H9 (cell line): ENCODE measurements at places on chromosomes 6 and 20.

DNA sequence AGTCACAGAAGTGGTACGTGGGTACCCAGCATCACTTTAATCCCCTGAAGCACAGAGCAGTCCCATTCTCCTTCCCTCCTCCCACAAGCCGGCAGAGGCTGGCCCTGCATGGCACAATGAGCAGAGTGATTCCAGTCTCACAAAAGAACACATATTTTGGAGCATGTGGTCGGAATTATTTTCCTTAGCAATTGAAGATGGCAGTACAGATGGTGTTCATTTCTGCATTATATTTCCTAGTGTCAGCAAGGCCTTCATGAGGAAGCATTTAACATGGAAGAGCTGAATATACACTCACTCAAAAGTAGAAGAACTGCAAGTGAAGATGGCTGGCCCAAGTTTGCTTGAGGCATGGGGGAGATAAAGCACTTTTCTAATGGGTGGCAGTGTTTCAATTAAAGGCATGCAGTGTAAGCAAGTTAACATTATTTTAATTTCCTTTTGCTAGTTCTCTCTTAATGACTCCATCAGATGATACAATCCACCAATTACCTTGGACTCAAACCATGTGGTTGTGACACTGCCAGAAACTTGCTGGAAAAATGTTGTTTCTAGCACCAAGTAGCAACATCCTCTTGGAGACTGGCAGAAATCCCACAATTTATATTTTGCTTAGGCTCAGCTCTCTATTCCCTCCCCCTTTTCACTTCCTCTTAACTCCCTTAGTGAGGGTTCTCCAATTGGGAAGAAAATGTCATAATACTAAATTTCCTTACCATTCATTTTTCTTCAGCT, 74.4 kb downstream of the ARHGAP18 start:
- DNase-seq: no peak

DNA sequence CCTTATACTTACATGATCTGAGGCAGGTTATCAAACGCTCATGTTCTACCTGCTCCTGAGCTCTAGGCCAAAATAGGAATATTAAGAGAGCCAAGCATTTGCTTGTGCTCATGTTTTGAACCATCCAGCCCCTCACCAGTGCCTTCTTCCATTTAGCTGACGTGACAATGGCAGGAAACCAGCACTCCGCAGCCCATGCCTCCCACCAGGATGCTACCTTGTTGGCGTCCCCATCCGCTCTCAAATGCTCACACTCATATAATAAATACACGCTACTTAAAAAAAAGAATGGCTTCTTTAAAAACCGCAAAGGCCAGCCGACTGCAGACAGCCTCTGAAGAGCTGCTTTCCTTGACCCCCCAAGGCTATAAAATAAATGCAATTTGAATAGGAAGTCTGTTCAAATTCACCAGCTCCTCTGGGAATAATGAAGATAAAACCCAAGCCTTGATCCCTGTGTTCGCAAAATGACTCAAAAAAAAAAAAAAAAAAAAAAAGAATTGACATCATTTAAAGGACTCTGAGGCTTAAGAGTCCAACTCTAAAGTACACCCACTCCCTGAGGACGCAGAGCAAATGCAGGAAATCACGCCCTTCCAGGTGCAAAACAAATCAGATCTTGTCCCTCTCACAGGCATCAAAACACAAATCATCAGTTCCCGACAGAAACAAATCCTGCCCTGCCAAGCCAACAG, 29.0 kb downstream of the RNASET2 start:
- DNase-seq: no peak

DNA sequence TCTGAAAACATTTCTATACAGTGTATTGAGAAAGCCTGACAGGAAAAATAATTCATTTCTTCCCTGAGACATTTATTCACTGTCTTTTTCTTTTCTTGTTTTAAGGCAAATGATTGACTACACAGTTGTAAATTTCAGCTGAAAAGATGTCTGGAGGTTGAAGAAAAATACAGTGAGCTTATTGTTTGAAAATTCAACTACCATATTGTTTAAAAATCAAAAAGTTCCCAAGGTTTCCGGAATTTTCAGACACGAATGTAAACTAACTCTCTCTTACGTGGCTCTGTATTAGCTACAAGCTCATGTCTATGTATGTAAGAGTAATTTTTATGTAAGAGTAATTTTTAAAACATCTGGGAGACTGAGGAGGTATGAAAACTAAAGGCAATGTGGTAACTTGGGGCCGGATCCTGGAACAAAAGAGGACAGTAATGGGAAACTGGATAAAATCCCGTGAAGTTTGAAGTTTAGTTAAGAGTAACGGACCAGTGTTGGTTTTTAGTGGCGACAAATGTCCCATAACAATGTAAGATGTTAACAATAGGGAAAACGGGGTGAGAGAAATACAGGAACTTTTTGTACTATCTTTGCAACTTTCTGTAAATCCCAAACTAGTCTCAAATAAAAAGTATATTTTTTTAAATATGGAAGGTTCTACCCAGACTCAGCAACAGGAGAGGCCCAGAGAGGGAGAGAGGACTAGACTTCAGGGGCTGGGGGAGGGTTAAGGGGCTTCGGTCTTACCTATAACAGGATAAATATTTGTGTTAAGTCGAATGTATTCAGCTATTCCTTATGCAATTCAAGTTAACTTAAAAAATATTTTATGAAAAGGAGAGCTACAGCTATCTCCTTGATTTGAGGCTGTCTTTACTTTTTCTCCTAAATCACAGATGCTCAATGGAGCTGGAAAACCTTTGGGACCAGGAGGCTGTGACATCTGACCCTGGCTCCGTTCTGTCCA, 1.3 kb downstream of the PTGIS start:
- no peak for DNase-seq

GRCh38 chr20:15708984-15709598, 864.2 kb downstream of the KIF16B start:
- DNase-seq: peak; percentile 82

DNA sequence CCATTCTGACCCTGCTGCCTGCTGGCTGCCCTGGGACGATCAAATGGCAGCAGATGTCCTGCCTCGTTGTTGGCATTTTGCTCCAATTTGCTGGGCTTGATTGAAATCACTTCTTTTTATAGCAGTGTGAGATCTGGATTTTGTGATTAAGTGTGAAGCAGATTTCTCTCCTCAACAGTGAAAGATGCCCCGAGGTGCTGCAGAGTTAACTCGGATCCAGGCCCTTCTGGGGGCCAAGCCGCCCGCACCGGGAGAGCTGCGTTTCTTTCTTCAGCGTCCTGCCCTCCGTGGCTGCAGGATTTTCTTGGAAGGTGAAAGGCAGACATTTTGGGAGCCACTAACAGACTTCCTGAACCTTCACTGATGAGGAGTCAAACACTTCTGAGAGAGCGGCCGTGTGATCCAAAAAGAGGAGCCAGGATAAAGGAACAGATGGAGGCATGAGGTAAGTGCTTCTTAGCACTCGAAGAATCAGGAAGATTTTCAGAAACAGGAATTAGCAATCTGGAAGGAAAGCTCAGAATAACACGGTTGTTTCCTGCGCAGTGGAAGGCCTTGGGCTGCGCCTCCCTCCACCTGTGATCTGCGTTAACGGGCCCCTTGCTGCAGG, 139.5 kb upstream of the AFDN start:
- DNase-seq: no peak
